Neural crest cell (in vitro differentiated cells): ENCODE measurements at places on chromosomes 1 and 21. TPM values are rescaled to one million over a fixed set of nuclear protein-coding genes. Genes with fewer than 3 reads are reported as not detected.

- no peaks in the 10 kb centered on the region for H3K36me3 ChIP-seq
- H3K4me1 ChIP-seq: peaks cover 10% of the 10 kb centered on the region
- no peak overlapping the region for H3K27ac ChIP-seq
- peaks cover 22% of the 10 kb centered on the region for H3K27me3 ChIP-seq
- no peak for DNase-seq
Observed at GRCh38 chr1:36733748-36734147, 251.0 kb upstream of the CSF3R start.

- no peak overlapping the region for H3K4me3 ChIP-seq
- H3K36me3 ChIP-seq: no peaks in the 10 kb centered on the region
- H3K27ac ChIP-seq: no peak overlapping the region
- peaks cover 3% of the 10 kb centered on the region for H3K27me3 ChIP-seq
- no peak for DNase-seq
Observed at GRCh38 chr1:177783051-177783450, 186.8 kb downstream of the SEC16B start.

- H3K27me3 ChIP-seq: no peaks in the 10 kb centered on the region
- peaks cover 10% of the 10 kb centered on the region for H3K36me3 ChIP-seq
- peaks cover 10% of the 10 kb centered on the region for H3K4me1 ChIP-seq
- H3K27ac ChIP-seq: no peak overlapping the region
- DNase-seq: no peak
- no peak overlapping the region for H3K4me3 ChIP-seq
Observed at GRCh38 chr1:205706601-205707502, 26.5 kb upstream of the SLC45A3 start.

Gene HES5
- total RNA-seq: 90.9 and 92.2 TPM in 2 replicates

DNA sequence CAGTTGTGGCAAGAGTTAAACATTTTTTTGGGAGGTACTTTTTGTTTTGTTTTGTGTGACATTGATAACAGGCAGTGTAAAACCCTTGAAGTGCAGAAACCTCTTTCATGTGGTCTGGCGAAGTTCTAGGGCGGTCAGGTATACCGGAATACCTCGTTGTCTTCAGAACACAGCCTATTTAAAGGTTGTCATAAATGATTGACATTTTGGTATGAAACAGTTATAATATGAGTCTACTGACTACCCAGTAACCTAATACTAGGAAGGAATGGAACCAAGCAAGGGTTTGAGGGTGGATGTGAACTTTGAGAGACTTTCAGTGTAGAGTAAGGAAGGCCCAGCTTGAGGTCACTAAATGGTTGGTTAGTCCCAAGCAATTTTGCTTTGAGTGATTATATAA lies 40.5 kb downstream of the PATJ start:
- H3K4me1 ChIP-seq: peaks cover 3% of the 10 kb centered on the region
- H3K27ac ChIP-seq: no peak overlapping the region

Gene LCE2C
- not detected in 2 replicates for total RNA-seq

Gene CHAF1B
- total RNA-seq: 30.3 and 32.3 TPM in 2 replicates
